Stimulated activated CD4-positive, alpha-beta T cell treated with anti-CD3 and anti-CD28 coated beads, Interleukin-1b, Interleukin-23, amount 100 ng/mL, for 1 hour (primary cell): ENCODE measurements at places on chromosomes 3 and 15.

DNA sequence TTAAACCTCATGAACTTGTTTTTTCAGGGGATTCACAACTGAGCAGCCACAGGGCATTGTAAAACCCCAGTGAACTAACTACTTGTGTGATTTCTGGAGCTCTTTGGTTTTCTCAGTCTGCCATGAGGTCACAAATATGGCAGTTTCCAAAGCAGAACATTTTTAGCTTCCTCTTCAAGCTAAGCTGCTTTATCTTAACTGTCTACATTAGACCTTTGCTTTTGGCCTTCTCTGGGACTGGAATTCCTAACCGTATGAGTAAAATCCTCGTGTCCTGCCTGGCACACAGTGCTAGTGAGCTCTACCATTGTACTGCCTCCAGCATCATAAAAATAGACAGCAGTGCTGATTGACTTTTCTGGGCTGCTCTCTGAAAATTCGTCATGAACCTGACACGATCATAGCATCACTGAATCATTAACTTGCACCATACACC lies 22.1 kb downstream of the CDIN1 start:
- DNase-seq: no peak

- DNase-seq: no peak
These were observed 87.3 kb upstream of the ROPN1 start for GRCh38 chr3:124078953-124079911.

DNA sequence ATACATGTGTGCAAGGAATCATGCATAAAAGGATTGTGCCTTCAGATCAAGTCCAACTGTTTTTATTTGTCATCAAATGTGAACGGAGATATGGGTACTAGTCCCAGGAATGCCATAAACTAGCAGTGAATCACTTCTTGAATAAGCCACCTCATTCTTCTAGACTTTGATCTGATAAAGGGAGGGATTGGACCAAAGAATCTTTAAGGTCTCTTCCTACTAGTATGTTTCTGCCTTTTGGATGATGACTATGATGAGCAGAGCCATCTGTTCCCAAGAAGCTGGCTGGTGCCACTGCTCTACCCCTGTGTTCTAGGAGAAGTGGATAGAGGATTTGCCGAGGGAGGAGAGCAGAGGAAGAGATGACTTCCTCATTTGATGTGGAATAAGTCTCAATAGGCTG lies 28.8 kb upstream of the UACA start:
- no peak for DNase-seq

DNA sequence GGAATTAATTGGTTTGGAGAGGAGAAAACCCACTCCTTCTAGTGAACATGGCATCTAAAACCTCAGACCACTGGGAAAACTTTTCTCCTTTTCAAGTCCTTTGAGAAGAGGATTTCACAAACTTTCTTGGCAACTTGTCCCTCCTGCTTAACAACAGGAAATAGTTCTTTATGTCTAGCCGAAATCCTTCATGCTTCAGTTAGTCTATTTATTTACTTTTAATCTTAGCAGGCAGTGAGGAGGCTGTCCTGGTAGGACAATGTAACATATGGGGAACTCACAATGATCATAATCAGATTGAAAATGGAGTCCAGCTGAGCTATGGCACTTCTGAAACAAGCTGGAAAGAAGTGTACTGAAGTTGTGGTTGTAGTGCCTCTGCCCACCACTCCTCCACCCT lies 50.6 kb downstream of the KY start:
- DNase-seq: no peak

DNA sequence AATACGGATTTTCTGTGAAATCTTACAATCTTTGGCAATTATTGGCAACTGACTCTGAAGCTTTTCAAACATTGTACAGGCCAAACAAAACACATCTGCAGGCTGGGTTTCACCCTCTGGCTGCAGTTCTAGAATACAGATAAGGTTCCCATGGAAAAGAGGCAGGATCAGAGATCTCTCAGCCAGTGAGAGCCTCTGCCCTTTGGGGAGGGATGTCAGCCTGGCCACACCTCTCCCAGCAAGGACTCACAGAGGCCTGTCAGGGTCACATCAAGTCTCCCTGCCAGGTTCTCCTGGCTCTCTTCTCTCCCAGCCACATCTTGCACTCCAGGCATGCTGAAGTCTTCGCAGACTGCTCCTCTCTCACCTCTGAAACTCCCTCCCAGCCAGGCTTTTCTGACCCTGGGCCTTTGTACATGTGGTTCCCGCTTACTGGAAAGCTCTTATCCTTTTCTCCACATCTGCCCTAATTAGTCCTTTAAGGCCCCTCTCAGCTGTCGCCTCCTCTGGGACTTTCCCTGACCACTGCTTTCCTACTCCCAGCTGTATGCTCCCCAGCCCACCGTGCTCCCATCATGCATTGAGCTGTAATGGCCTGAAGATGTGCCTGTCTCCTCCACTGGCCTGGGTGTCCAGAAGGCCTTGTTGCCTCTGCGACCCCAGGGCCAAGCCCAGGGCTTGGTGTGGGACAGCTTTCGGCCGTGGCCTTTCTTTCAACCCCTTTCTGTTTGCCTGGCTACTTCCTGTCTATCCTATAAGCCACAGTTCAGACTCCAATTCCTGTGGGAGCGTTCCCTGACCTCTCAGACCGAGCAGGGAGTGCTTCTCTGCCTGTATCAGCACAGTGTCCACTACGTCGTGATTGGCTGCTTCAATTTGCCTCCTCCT lies 4.3 kb downstream of the RBP1 start:
- DNase-seq: no peak

GRCh38 chr3:4533489-4534443 lies 40.6 kb downstream of the ITPR1 start:
- DNase-seq: no peak

DNA sequence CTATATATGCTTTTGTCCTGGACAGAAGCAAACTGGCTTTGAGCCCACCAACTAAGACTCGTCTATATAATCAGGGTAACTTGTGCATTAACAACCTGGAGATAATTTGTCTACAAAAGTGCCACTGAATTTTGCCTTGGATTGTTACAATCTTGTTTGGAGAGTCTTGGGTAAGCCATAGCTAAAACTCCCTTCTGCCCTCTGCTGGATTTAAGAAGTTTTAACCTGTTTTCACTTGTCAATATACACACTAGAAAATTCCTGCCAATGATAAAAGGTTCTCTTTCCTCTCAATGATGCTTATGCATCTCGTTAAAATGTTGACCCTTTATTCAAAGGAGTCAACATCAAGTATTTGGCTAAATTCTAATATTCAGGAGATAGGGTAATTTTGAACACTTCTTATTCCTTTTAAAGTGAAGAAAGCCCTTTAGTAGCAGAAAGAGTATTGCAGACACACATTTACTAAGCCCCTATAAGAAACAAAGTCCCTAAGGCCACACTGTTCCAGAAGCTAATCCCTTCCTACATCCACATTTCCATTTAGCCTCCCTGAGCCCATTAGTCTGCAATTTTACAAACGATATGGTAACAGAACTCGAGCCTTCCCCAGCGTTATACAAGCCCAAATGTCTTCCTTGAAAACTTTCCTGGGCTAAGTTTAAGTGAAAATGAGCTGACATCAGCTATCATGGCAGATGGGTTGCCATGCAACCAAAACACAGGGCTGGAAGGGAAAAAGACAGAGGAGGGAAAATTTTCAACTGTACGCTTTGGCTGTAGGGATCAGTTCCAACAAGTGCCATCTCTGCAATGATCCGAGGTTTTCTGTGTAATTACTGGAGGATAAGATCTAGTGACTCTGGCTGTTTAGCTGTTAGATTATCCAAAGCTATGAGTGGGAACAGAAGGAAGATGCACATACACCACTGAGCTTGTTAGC lies 75.9 kb upstream of the FGF12 start:
- no peak for DNase-seq

DNA sequence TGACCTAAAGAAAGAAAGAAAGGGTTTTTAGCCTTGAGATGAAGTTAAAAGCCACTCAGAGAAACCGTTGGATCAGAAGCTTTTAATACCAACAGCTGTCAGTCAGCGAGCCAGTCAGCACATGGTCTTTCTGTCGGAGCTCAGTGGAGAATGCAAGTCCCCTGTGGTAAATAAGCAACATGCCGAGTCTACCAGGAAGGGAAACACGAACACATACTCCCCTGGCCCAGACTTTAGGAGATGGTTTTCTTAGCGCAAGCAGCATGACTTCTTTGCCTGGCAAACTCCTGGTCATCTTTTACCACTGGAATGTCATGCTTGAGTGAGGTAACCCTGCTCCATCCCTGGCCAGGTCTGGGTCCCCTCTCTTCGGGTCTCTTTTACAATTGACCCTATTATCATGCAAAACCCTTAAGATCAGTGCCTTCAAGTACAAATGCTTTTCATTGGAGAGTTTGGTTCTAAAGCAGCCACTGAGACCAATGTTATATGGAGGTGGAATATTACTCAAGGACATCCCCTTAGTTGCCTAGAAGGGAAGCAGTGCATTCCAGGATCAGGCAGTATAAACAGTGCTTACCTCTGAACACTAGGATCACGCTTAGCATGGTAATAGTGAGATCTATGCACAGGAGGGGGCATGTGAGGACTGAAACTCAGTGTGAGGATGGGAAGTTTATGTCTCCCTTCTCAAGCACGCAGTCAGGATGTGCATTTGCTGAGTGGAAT lies 28.2 kb downstream of the SLCO3A1 start:
- DNase-seq: no peak

DNA sequence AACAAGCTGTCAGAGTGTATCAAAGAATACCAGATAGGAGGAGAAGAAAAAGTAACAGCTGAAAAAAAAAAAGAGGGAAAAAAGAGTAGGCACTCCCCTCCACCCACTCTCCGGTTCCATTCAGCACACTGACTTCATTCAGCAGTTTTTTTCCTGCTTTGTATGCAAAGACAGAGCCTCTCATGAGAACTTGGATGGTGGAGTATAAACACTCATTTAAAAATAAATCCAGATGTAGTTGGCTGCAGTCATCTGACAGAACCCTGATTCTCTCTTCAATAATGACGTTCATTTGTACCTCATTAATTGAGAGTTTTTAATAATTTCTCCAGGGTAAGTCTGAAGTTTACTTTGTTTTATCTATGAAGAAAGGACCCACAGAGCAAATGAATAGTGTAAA lies 81.0 kb downstream of the TMEM108 start:
- DNase-seq: no peak

DNA sequence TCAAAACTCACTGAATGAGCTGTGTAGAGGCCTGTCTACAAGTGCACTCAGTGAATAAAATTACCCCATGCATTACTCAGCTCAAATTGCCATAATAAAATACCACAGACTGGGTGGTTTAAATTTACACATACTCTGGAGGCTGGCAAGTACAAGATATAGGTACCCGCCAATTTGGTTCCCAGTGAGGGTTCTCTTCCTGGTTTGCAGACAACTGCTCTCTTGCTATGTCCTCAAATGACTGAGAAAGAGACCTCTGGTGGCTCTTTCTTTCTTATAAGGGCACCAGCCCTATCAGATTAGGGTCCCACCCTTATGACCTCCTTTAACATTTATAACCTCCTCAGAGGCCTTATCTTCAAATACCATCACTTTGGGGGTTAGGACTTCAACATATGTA lies 237.0 kb downstream of the CPNE4 start:
- no peak for DNase-seq

GRCh38 chr3:106719583-106719982 lies 657.7 kb upstream of the CCDC54 start:
- DNase-seq: no peak

DNA sequence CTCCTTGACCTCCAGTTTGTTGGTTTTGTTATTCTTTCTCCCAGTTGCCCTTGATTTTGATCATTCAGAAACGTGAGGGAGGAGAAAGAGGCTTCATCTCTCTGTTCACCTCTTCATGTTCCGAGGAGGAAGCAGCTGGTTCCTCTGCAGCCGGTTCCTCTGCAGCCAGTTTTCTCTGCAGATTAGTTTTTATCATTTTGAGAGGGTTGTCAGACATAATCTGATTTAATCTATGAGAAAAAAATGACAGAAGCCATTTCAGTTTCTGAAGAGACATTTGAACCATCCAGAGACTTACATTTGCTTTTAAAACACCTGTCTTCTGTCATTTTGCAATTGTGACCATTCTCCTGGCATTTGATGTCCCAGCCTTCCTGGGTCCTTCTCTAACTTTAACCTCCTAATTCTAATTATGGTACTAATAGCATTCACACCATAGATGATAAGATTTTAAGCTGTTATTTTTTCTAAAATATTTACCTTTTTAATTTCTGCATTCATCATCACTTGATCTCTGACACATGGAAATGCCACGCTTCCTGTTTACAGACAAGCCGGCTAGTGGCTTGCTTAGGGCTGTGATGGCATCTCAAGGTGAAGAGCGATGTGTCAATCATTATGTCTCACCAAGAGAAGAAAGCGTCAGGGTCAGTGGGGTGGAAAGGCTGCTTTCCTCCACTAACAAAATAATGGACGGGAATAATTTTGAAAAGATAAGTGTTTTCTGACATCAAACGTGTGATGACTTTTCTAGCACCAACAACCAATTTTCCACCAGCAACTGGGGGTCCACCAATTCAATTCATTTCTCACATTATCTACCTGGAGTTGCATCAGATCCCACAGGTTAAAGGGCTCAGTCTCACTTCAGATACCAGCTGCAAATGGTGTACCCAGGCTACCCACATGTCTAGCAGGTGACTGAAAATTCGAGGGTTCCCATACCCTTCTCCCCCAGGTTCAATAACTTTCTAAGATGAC lies 76.4 kb downstream of the CHRNA7 start:
- DNase-seq: no peak

GRCh38 chr15:73344056-73344455 lies 24.7 kb downstream of the HCN4 start:
- DNase-seq: no peak

- DNase-seq: no peak
These were observed 84.4 kb upstream of the MRPS22 start for GRCh38 chr3:139259398-139259797.

- no peak for DNase-seq
These were observed 211.3 kb downstream of the TIGIT start for GRCh38 chr3:114504941-114505628.

DNA sequence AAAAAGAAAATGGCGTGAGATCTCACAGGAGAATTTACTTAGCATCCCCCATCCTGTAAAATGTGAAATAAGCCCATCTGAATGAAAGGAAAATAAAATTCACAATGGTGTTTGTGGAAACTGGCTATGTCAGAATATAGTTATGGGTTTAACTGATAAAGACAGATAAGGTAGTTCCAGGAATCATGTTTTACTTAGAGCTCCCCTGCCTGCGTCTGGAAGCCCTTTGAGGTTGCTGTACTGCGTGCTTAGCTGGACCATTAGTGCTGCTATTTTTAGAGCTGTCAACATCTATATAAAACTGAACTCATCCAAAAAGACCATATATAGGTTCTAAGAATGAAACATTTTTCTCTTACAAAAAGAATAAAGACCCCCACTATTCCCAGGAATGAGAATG lies 130.8 kb downstream of the LSAMP start:
- DNase-seq: no peak

DNA sequence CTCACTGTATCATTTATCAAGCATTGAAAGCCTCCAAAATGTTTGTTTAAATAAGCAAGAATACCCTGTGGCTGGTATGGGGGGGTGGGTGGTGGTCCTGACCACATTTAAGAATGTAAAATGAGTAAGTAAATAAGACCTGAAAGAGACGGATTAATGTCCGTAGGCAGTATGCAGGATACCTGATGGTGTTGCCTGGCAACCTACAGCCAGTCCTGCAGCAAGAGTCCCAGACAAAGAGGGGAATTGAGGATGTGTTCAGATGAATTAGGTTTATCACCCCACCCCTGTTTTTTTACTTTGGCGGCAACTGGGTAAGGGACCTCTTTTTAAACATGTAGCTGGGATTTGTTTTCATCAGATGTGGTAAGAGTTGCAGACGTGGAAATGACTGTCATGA lies 99.8 kb upstream of the BFSP2 start:
- no peak for DNase-seq

- DNase-seq: no peak
These were observed 51.0 kb downstream of the CACNA1D start for GRCh38 chr3:53545310-53545995.
